Mesothelial cell of epicardium (in vitro differentiated cells): ENCODE measurements at places on chromosomes 16 and 17. TPM values are rescaled to one million over a fixed set of nuclear protein-coding genes. Genes with fewer than 3 reads are reported as not detected.

GRCh38 chr17:5526821-5527598 lies 40.6 kb downstream of the MIS12 start:
- DNase-seq: peak; percentile 51

DNA sequence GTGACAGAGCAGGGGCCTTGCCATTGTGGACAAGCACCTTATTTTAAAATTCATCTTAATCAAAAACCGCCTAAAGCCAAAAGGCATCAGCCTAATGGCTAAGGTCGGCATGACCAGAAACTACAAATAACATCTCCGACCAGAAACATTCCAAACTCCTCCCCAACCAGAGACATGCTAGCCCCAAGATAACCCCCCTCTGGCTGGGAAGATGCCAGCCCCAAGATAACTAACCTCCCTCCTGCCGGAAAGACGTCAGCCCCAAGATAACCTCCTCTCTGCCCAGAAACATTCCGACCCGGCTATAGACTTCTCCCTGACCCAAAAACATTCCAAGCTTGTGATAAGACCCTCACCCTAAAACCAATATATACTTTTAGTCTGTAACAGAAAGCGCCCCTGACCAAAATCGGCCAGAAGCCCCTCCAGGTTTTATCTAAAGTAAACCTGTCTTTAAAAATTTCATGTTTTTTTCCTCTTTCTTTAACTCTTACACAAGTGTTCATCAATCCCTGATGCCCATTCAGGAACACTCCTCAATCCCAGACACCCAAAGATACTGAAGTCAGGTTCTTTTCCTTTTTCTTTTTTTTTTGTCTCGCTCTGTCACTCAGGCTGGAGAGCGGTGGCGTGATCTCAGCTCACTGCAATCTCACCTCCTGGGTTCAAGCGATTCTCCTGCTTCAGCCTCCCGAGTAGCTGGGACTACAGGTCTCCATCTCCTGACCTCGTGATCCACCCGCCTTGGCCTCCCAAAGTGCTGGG lies 32.7 kb downstream of the TLE7 start:
- no peak for DNase-seq

- DNase-seq: no peak
Measured at GRCh38 chr16:28108590-28109247, 45.2 kb upstream of the GSG1L start.

GRCh38 chr16:4609200-4610010 lies 5.3 kb downstream of the UBALD1 start:
- DNase-seq: no peak

- DNase-seq: no peak
Measured at GRCh38 chr17:61002316-61002736, 324.7 kb downstream of the BCAS3 start.

DNA sequence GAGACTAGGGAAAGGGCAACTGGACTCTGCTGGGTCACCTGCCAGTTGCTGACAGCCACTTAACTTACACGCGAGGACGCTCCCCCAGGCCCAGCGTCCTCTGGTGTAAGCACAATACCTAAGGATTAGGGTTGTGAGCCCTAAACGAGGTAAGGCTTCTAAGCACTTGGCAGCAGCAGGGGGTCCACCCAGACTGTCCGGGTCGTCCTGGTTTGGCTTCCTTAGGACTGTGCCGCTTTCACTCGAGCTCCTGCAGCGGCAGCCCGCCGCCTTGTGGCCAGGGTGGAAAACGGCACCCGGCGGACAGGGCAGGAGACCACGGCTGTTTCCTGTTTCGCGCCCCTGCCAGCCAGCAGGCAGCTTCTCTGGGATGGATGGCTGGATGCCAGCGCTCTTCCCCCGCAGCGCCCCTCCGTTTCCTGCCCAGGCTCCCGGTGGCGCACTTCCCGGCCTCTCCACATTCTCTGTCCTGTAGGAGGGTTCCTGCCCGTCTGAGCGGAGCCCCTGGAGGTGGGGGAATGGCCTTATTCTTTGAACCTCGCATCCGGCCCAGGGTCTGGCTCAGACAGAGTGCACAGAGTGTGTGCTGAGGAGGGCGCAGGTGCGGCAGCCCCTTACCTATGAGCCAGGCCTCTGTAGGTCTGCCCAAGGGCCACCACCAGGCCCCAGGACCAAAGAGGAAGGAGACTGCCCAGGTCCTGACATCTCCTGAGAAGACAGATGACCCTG lies 47.0 kb upstream of the AMZ2 start:
- DNase-seq: peak; percentile 64

GRCh38 chr17:76385892-76386786 lies 1.7 kb downstream of the SPHK1 start:
- DNase-seq: peak; percentile 83

The TLCD3B gene
- 0.55 to 1.1 TPM (median 0.72 TPM) in 3 replicates for total RNA-seq
